ENCODE measurements at places on chromosomes 6 and 20.

DNA sequence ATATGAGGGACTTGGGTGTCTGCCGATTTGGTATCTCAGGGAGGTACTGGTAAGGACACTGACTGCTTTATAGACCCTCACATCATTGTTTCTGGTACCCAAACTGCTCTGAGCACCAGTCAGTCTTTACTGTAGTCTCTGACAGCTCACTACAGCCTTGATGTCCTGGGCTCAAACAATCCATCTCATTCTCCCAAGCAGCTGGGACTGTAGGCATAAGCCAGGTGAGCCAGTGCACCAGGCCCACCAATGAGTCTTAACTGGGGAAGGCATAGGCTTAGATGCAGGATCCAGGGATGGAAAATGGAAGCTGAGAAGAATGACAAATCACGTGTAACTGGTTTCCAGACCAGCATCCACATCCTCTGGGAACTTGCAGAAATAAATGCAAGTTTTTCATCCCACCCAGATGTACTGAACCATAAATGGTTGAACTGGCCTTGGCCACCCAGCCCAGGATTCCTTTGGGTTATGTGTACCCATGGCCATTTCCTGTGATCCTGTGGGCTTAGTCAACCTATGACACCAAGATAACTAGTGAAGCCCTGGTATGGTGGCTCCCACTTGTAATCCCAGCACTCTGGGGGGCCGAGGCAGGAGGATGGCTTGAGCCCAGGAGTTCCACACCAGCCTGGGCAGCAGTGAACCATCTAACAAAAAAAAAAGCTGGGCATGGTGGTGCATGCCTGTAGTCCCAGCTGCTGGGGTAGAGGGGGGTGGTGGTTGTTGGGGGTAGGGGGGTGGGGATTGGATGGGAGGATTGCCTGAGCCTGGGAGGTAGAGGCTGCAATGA is 5.8 kb downstream of the TUBB start:
- DNase-seq = no peak

DNA sequence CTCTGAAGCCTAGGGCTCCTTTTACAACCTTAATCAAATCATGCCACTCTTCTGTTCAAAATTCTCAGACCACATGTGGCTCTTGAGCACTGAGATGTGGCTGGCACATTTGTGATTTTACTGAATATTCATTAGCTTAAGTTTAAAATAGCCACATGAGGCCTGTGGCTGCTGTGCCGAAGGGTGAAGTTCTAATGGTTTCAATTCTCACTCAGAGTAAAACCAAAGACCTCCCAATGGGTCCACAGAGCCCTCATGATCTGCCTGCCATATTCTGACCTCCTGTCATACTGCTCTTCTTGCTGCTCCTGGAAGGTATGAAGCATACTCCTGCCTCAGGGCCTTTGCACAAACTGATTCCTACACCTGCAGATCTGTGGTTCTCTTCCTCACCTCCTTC is 7.8 kb upstream of the CST3 start:
- no peak for DNase-seq

GRCh38 chr20:1528811-1529210 is 28.7 kb downstream of the SIRPD start:
- no peak for DNase-seq

DNA sequence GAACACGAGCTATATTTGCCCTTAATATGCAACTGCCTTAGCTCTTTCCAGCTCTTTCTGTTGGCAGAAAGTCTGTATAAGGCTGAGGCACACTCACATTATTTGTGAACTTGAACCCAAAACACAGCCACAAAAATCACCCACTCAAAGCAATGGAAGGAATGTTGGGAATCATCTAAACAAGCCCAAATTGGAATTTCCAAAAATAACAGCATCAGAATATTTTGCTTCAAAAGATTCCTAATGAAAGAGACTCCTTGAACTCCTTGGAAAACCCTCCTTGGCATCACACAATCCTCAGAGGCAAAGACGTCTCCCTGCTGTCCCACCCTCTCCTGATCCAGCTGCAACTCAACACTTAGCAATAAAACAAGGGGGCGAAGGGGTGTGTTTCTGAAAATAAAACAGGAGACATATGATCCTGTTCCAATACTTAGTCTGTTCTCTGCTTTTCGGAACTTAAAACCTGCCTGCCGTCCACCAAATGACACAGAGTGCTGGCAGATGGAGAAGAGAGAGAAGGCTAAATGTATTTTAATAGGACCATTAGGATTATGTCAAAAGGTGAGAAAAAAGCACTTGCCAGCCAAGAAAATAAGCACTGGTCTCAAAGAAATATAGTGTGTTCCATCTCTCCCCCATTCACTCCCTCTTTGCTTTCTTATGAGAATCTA is 320.7 kb upstream of the JARID2 start:
- DNase-seq = no peak

GRCh38 chr6:125114248-125114858 is 39.2 kb upstream of the TPD52L1 start:
- DNase-seq = peak; percentile 40
